ENCODE measurements at places on chromosomes 1 and 21.
A peak's percentile ranks its signal among the peaks of the same experiment; 100 is the strongest.

DNA sequence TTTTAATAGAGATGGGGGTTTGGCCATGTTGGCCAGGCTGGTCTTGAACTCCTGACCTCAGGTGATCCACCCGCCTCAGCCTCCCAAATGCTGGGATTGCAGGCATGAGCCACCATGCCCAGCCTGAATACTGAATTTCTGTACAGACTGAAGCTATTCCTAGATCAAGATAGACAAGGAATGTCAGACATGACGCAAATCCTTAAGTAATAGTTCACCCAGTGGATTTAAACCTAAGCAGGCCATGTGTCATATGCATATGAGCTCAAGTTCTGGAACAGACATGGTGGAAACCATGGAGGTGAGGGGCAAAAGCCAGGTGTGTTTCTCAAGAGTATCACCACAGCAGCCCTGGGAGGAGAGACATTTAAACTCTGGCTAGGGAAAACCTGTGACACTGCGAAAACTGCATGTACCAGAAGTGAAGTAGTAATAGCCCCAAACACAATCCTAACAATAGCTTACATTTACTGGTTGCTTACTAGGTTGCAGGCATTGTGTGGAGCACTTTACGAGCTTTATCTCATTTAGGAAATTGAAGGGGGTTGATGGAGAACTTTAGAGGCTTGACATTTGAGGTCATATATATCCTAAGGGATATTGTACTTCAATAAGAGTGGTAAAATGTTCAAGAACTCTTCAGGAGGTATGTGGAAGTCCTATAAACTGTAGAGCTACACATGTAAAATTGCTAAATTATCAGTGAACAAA, 31.7 kb upstream of the MAN1A2 start:
- DNase-seq, result no peak

DNA sequence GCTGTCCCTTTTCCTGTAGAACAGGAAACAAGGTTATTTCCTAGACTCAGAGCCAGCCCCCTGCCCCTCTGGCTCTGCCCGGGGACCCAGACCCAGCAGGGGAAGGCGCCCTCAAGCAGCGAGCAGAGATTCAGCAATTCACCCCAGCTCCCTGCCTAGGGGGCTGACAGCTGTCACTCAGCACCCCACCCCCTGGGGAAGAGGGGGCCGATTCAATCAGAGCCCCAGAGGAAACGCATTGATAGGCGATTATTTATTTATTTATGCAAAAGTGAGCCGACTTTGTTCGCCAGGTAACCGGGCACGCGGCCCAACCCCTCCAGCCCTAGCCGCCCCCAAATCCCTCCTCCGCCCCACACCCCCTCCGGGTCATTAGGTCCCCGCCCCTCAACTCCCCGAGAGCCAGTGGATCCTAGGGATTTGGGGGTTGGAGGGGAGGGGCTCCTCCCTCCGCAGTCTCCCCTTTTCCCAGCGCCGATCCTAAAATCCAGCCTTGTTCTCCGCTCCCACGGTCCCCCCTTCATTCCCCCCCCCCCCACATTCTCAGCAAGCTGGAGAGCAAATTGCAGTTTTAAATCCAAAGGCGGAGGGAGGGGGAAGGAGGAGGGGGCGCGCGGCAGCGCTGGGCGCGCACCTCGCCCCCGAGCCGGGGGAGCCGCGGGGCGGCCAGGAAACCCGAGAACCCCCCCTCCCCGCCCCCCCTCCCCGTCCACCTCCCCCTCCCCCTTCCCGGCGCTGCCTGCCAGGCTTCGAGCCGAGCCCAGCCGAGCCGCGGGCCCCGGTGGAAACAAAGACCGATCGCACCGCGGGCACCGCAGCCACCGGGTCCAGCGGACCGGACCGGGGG, 1.3 kb downstream of the AHDC1 start:
- DNase-seq, result peak; percentile 44

- DNase-seq, result no peak
Measured at GRCh38 chr1:93093332-93094006, 14.4 kb downstream of the MTF2 start.

- peak; percentile 8 for DNase-seq
Measured at GRCh38 chr1:96967311-96967710, 245.7 kb downstream of the PTBP2 start.

DNA sequence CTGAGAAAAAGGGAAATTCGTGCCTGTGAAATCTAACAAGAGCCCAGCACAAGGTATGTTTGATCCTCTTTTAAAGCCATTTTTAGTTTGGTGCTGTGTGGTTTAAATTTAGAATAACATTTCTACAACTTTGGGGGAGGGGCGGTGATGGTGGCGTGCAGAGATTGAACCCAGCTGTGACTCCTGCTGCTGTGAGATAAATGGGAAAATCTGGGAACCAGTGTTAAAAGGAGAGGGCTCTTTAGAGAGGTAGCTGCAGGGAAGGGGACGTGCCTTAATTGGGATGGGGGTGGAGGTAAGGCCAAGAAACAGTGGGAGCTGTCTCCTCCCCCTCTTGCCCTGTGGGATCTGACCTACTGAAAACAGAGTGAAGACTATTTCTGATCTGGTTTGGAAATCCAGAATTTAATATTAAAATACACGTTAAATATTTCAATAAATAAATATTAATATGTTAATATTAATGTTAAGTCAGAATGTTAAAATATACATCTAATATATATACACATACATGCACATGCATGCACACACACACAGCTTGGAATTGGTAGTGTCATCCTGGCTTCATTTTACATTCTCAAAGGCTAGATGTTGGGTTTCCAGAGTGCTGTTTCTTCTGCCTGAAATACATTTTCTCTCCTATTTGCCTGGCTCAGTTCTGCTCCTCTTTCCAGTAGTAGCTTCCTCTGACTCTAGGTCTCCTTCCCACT, 30.1 kb upstream of the DNAJC6 start:
- no peak for DNase-seq

GRCh38 chr1:234246638-234247116, 126.6 kb upstream of the COA6 start:
- no peak for DNase-seq

DNA sequence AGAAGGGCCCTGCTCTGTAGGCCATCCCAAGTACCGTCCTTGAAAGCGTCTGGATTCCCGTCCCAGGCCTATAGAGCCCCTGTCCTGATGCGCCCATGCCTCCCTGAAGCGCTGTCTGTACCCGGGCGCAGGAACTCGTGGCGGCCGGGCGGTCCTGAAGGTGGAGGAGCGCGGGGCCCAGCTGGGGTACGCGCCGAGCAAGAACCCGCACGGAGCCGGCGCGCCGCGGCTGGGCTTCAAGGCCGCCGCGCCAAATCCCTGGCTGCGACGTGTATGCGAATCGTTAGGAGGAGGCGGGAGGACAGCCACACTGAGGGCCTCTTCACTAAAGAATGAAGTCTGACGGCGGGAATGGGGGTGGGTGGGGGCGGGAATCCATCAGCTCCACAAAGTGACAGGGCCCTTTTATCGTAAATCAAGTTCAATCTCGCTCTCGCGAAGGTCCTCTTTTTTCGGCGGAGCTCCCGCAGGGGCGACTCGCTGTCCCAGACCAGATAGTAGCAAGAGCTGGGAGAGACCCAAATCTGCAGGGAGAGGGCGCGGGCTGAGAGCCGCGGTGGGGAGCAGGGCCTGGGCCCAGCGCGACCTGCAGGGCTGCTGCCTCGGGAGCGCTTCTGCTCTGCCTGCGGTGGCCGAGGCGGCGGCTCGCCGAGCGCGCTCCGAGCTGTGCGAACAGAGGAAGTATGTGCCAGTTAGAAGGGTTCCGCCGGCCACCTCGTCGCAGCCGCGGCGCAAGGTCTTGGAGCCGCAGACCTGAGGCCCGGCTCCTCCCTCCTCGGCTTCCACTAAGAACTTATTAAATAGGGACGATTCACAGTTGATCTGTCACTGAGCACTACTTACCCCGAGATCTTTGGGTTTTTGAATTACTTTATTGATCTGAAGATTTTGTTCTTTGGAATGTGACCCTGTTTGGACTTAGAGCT, 10.4 kb downstream of the BARHL2 start:
- DNase-seq, result peak; percentile 55

- no peak for DNase-seq
Measured at GRCh38 chr1:54928327-54928726, 41.3 kb upstream of the DHCR24 start.

GRCh38 chr1:71593523-71593922, 512.7 kb upstream of the ZRANB2 start:
- DNase-seq, result no peak

GRCh38 chr1:182889997-182890396, 50.9 kb downstream of the DHX9 start:
- DNase-seq, result no peak

DNA sequence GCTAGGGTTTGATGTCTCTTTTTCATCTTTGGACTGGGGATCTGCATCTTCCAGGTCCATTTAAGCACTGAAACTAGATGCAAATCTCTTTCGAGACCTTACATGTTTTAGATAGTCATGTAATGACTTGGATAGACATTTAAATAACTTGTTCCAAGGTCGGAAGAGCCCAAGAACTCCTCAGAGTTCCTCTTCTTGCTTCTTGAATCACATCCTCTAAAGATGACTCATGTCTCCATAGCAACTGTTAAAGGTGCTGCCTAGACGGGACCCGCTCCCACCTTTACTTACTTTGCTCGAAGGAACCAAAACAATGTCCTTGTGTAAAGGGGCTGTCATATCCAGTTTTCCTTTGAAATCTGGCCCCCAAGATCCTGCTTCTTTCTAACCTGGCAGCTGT, 130.0 kb downstream of the EDEM3 start:
- DNase-seq, result no peak

DNA sequence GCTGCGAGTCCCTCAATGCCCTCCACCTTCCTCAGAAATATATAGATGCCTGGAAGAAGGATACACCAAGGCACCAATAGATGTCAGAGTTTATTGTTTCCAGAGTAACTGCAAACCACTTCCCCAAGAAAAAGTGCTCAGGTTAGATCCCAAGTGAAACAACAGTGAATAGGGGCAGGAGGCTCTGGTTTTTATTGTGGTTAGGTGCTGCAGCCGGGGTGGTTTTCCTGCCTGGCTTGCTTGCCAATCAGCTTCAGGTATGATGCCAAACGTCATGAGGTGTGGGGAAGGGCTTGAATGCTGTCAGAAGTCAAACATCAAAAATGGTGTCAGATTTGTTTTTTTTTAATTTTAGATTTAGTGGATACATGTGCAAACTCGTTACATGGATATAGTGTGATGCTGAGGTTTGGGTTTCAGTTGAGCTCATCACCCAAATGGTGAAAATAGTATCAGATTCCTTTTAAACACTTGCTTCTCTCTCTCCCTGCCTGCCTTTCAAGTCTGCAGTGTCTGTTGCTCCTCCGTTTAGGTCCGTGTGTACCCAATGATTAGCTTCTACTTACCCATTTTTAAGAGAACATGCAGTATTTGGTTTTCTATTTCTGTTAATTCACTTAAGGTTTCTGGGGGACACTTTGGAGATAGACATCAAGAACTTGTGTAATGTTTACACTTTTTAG, 1317.0 kb downstream of the MRPL39 start:
- no peak for DNase-seq

DNA sequence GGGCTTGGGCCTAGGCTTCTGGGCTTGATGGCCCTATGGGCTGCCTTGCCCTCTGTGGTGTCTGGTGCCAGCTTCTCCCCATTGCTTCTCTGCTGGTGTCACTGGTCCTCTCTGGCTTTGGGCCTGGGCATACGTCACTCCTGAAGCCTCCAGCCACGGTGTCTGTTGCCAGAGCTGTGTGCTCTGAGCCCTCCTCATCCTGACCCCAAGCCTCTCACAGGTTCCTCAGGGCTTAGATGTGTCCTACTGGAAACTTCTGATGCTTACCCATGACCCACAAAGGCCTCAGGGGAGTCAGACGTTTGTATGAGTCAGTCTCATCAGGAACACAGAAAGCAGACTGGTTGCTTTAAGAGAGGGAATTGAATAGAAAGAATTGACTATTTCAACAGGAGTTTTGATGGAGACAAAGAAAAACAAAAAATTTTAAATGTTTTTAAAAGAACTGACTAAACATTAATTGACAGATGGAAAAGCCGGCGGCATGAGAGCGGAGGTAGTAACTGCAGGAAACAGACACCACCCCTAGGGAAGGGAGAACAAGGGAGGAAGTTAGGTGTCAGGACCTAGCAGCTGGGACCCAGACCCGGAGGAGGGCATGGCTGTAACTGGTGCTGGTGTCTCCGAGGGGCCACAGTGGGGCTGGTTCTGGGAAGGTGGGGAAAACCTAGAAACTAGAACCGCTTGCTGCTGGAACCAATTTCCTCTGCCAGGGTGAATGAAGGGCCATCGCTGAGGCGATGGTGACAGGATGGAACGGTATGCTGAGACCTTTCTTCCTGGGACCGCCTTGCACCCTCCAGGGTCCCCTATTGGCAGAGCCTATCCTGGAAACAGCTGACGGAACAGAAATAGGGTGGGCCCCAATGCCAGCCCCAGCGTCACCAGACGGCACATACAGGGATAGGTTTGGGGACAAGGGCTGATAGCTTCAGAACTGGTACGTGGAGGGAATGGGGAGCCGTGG, 40.0 kb upstream of the CITED4 start:
- no peak for DNase-seq

All from small intestine (tissue), 16 donors.